Myocyte (in vitro differentiated cells): ENCODE measurements at places on chromosomes 2 and 18. TPM values are rescaled to one million over a fixed set of nuclear protein-coding genes. Genes with fewer than 3 reads are reported as not detected.

Gene ANKRD30B
- 0.88 and 1.6 TPM in 2 replicates for total RNA-seq

DNA sequence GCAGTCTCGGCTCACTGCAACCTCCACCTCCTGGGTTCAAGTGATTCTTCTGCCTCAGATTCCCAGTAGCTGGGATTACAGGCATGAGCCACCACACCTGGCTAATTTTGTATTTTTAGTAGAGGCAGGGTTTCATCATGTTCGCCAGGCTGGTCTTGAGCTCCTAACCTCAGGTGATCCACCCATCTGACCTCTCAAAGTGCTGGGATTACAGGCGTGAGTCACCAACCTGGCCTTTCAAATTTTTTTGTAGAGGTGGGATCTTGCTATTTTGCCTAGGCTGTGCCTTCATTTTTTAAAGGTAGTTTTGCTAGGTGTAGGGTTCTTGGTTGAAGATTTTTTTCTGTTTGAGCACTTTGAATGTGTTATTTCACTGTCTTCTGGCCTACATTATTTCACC lies 6.2 kb downstream of the HAUS1 start:
- DNase-seq = no peak

DNA sequence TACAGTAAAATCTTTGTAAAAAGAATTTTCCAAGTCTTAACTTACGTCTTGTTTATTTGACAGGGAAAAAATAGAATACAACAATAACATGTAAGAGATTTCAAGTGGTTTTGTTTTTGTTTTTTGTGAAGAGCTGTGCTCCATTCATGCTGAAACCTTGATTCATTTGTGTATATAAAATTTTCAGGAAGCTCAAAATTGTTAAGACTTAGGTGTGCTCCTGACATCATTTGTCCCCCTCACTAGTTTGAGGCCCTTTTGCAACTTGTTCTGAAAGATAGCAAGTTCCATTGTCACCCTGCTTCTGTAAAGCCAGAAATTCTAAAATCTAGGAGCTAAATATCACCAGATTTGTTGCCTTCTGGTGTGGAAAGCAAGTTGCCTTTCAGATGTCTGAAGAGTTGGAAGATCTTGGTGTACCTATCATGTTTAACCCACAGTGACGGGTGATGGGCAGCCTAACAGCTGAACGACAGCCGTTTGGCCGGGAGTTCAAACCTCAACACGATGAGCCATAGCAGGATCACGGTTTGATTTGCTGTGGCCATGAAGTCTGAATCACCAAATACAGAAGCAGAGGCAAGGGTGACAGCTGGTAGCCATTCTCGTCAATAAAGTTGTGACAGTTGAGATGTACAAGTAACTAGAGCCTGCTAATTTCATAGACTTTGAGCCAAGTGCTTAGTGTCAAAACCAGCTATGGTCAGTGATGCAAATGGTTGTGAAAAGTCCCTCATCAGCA lies 205.5 kb upstream of the SP5 start:
- peak; percentile 99 for DNase-seq

Gene TFCP2L1
- under 0.01 TPM in 1 of 2 replicates, not detected in the other for total RNA-seq

Gene COBLL1
- 2.3 and 5.6 TPM in 2 replicates for total RNA-seq

Gene IL36G
- total RNA-seq = not detected in 2 replicates

- no peak for DNase-seq
These were observed 6.3 kb upstream of the MCFD2 start for GRCh38 chr2:46921676-46922448.

Gene KRTCAP3
- not detected in 2 replicates for total RNA-seq

Gene CCDC121
- 1.8 and 3.0 TPM in 2 replicates for total RNA-seq

Gene ERBB4
- total RNA-seq = 0.16 TPM in 1 of 2 replicates, not detected in the other

Gene PDE11A
- total RNA-seq = 1.2 TPM in 2 replicates

GRCh38 chr2:186950694-186951093 lies 101.7 kb upstream of the ZSWIM2 start:
- peak; percentile 23 for DNase-seq

- DNase-seq = no peak
These were observed 142.3 kb downstream of the ABCA12 start for GRCh38 chr2:214995926-214996670.

Gene TP53I3
- 61.8 and 66.8 TPM in 2 replicates for total RNA-seq

- DNase-seq = peak; percentile 28
These were observed 48.4 kb upstream of the NEMP2 start for GRCh38 chr2:190582736-190583506.

DNA sequence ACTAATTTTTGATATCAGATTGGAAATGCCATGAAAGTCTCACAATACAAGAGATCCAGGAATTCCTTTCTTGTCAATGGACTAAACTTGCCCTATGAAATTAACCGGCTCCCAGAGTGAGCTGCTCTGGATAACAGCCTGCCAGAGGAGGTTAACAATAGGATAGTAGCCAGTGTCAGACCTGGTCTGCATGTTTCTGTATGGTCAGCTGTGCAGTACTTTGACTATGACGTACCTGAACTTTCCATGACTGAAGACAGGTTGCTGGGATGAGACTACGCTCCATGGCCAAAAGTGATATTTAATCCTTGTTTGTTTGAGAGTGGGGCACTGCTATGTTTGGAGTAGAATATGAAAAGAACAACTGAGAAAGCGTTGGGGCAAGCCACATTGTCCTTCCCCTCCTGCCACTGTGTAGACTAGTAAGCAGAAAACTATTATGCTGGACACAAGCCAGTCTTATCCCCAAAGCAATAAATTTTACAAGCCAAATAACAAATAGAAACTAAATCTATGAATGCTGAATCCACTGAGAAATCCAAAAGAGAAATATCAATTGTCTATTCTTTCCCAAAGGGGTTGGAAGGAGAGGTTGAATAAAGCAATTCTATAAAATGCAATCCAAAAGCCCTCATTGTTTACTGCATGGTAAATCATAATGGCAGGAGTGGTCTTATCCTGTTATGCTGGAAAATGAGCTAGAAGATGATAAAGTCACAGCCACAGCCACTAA lies 115.5 kb upstream of the CYP26B1 start:
- peak; percentile 29 for DNase-seq

GRCh38 chr2:159875083-159875482 lies 77.1 kb upstream of the CD302 start:
- peak; percentile 9 for DNase-seq

DNA sequence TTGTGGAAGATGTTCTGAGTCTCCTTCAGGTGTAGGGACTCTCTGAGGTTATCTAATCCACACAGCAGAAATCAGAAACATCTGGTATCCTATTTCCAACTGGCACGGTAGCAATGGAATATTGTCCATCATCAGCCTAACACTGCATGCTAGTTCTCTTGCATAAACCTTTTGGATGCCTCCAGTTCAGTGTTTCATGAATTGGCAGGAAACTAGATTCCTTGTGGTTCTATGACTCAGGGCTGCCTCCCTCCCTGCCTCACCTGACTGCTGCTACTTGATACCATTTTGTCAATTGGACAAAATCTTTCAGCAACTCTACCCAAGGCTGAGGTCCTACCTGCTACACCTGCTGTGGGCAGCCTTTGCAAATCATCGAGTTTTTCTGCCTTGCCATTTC lies 130.9 kb downstream of the TPGS2 start:
- DNase-seq = peak; percentile 62

GRCh38 chr2:158297120-158297519 lies 159.4 kb downstream of the CCDC148 start:
- DNase-seq = no peak

DNA sequence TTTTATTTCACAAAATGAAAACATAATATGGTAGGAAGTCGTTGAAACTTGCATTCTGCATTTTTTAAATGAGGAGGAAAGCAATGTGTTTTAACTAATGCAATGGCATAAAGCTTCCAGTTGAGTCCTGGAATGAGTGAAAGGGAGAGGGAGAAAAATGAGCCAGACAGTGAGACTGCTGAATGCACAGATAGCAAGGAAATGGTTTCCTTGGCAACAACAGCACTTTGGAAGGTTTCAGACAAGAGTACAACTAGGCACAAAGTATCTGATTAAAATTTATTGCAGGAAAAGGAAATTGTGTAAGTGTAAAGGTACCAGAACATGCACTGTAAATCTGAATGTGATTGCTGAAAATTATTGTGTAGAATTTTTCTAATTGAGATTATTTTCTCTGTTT lies 320.1 kb upstream of the KYNU start:
- DNase-seq = no peak

DNA sequence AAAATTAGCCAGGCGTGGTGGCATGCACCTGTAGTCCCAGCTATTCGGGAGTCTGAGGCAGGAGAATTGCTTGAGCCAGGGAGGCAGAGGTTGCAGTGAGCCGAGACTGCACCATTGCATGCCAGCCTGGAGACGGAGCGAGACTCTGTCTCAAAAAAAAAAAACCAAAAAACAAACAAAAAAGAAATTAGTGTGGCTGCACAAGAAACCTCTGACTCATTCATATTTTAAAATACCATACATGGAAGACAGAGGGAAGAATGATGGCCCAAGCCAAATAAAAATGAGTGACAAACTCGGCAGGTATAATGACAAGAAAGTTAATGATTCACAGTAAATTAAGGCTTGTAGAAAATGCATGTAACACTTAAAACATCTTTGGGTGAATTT lies 875.8 kb downstream of the EPHA4 start:
- no peak for DNase-seq

- no peak for DNase-seq
These were observed 93.5 kb upstream of the MGAT4A start for GRCh38 chr2:98824256-98825019.

Gene C2orf49
- 32.8 and 33.9 TPM in 2 replicates for total RNA-seq

Gene RNF152
- total RNA-seq = 2.9 and 6.8 TPM in 2 replicates

DNA sequence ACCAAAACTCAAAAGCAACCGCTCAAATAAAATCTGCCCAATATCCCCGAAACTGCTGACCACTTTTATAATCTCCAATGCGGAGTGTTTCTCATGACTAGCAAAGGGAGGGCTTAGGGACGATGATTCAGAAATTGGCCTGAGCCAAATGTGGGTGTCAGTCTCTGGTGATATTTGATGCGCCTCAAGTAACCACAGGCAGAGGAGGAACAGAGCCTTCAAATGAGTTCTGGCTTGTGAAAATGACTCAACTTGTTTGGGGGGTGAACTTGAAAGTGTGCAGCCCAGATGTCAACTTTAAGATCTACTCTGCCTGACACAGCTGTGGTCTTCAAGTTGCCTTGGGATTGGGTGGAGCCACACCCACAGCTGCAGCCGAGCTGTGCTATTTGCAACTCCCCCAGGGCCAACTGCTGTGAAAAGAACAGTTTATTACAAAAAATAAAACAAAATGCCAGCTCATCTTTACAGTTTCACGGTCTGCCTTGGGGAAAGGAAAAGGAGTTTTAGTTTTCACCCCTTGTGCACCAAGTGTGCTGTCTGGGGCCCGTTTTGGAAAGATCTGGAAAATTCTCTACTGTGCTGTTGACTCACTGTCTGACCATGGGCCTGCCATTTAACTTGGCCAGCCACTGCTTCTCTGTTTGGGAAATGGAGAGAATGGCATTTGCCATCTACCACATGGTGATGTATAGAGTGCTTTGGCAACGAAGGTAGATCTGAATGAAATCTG lies 222.1 kb downstream of the MTX2 start:
- peak; percentile 99 for DNase-seq

Gene C2orf80
- total RNA-seq = not detected in 2 replicates

Gene SCG2
- 81.7 and 112 TPM in 2 replicates for total RNA-seq

Gene SPP2
- not detected in 2 replicates for total RNA-seq

- no peak for DNase-seq
These were observed 3.8 kb downstream of the DSG1 start for GRCh38 chr18:31321719-31322118.
